ENCODE measurements at places on chromosomes 4 and X. TPM values are rescaled to one million over a fixed set of nuclear protein-coding genes. Genes with fewer than 3 reads are reported as not detected.
A peak's percentile ranks its signal among the peaks of the same experiment; 100 is the strongest.

Gene MSMO1
- 179 TPM for total RNA-seq

Gene NAP1L2
- 7.2 TPM for total RNA-seq

DNA sequence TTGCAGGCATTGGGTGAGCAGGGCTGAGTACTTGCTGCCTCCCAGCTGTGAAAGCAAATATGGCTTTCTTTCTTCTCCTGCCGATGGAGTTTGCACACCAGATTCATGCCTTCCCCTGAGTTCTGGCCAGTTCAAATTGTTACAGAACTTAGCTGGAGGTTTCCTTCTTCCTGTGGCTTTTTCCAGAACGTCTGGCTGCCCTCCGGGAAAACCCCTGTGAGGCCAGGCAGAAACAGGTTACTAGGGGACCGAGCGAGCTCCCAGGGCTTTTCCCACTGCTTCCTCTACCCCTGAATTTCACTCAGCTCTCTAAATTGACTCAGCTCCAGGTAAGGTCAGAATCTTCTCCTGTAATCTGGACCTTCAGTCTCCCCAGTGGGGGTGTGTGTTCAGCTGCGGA lies 482.4 kb downstream of the C4orf33 start:
- DNase-seq, result no peak

- peak; percentile 51 for DNase-seq
Observed at GRCh38 chr4:141142423-141142822, 9.2 kb upstream of the RNF150 start.

DNA sequence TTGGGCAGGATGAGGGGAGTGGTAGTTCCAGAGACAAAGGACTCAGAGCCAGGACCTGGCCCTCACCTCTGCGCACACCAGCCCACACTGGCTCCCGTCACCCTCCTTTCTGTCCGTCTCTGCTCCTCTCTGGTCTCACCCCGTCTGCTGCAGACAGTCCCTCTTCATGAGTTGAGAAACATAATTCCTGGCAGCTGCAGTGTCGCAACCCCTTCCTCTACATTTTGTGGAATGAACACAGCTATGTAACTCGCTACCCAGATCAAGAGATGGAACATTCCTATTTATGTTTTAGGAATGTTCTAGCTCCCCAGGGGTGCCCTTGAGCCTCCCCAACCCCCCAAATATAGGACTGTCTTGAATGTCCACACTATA lies 59.3 kb downstream of the SHROOM2 start:
- no peak for DNase-seq

Gene XKRX
- total RNA-seq, result not detected

- peak; percentile 20 for DNase-seq
Observed at GRCh38 chr4:98747393-98748091, 89.1 kb upstream of the TSPAN5 start.

GRCh38 chrX:148933881-148934280 lies 433.5 kb downstream of the AFF2 start:
- peak; percentile 5 for DNase-seq

Gene FMR1NB
- not detected for total RNA-seq

DNA sequence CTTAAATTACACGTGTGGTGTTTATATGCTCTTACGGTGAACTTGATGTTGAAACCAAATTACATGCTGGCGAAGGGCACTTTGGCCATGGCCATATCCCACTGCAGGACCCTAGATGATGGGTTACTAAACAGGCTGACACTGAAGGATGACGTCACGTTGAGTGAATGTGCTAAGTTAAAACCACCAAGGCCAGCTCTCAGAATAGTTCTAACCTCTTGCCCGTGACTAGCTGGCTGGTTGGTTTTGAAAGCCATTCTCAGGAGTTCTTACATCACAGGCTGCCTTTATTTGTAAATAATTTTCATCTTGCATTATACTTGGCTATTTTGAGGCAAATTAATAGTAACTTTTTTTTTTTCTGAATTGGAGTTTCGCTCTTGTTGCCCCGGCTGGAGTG lies 41.3 kb upstream of the PHEX start:
- DNase-seq, result no peak

Gene GPM6B
- total RNA-seq, result 21.5 TPM

DNA sequence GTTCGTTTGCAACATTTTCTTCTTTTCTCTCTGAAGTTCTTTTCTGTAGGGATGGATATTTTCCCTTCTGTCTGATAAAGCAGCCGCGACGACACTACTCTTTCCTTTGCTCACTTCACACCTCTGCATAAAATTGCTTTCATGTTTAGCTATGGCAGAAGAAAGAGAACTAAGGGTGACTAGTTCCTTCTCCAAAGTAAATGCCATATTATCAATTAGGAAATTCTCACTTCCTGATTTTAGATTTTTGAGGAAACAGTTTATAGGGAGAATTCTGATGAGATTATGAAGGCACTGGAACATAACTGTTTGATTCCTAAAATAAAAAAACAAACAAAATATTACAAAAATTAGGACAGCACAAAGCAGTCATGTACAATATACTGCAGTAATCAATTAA lies 29.2 kb downstream of the FANCB start:
- DNase-seq, result no peak

DNA sequence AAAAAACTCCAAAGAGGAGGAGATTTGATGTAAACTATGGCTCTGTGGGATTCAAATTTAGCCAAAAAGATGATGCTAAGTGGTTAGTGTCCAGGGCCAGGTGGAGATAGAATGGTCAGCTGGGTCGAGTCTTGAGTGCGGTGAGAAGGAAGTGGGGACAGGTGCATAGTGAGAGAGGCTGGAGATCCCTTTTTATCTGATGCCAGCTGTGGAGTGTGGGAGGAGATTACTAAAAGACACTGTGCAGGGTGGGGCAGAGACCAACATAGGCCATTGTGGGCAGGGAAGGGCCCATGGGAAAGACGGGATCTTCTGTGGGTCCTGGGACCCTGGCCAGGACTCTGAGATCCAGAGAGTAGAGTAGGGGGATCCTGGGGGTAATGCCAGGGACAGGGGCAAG lies 34.6 kb upstream of the LEF1 start:
- DNase-seq, result no peak

DNA sequence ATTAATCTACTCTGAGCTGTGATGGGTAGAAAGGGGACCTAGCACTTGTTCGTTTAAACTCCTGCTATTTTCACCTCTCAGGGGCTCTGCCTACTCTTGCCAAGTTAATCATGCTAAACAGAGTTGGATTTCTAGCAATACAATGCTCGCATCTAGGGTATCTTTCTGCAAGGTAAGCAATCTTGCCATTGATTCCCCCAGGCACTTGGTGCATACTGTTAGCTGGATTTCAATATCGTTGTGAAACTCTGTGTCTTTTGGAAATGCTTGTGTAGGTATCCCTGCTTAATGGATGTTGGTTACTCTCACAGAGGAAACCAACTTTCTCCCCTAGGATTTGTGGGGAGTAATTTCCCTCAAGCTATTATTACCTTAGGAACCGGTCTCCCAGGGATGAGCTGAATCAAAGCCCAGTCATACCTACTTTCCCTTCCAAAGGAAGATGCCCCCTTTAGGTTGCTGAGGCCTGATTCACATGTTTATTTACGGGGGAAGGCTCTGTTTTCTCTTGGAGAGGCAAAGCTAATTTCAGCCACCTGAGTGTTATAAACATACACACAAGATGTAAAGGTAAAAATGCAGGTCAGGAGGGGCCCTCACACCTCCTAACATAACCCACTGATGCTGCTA lies 366.8 kb downstream of the FBXW7 start:
- no peak for DNase-seq

- no peak for DNase-seq
Observed at GRCh38 chr4:168955674-168956073, 54.4 kb downstream of the CBR4 start.

DNA sequence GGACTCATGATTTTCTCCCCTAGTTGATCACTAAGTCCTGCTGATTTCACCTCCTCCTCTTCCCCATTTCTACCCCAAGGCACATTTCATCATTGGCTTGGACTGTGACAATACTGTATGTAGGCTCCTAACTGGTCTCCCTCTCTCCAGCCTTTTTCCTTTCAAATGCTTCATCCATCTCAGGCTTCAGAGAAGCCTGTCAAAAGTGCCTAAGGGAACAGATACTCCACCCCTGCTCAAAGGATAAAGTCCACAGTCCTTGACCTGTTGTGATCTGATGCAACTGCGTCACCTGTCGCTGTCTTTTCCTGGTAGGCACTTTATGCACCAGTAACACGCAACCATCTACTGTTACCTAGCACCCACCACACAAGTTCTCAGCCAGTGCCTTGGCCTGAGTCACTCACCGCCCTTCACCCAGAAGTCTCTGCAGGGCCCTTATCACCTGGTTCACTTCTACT lies 12.8 kb downstream of the SCARB2 start:
- DNase-seq, result no peak

Gene USO1
- 104 TPM for total RNA-seq

- no peak for DNase-seq
Observed at GRCh38 chrX:56429581-56429980, 133.8 kb upstream of the UBQLN2 start.

GRCh38 chrX:47226071-47226470 lies 6.7 kb upstream of the USP11 start:
- no peak for DNase-seq

Gene HOPX
- total RNA-seq, result 1.7 TPM

All from astrocyte (in vitro differentiated cells and primary cell).